ENCODE measurements at places on chromosomes 5 and 9.

- DNase-seq = no peak
These were observed 130.9 kb downstream of the SUSD1 start for GRCh38 chr9:112044186-112044585.

GRCh38 chr5:138371454-138371853, 19.0 kb downstream of the KDM3B start:
- no peak for DNase-seq

GRCh38 chr5:126793097-126793496, 16.2 kb downstream of the LMNB1 start:
- no peak for DNase-seq

GRCh38 chr9:27528886-27529315, 713 bp downstream of the MOB3B start:
- peak; percentile 79 for DNase-seq

- DNase-seq = no peak
These were observed 101.9 kb downstream of the ADAMTS2 start for GRCh38 chr5:179243333-179243732.

DNA sequence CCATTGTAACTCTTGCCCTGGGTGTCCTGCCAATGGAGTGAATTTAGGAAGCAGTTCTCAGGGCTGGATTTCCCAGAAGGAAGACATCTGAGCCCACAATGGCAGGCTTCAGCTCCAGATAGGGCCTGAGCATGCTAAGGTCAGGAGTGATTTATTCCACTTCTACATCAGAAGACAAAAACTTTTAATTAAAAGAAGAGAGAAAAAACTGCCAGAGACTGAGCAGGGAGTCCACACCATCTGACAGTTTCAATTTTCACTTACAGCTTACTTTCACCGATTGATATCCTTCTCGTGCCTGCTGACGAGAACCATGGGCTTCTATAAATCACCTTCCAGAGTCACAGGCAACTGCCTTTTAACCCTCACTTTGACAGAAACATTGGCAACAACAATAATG, 228.3 kb upstream of the BRINP1 start:
- DNase-seq = no peak

DNA sequence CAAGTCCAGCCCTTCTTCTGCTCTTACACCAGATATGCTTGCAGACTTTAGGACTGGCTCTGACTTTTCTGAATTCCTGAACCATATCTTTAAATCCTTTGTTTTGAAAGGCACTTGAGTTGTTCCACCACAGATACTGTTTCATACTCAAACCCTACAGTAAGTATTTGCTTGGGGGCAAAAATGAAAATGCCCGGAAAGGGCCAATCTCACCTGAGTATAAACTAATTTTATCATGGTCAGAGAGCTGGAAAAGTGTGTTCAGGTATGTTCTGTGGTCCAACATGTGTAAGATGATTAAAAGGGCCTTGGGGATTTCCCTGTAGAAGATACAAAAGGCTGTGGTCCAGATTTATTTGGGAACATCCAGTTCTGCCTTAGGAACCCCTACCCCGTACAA, 225.2 kb downstream of the MAN2A1 start:
- DNase-seq = no peak

- no peak for DNase-seq
These were observed 110.7 kb downstream of the OLFM1 start for GRCh38 chr9:135198144-135198543.

DNA sequence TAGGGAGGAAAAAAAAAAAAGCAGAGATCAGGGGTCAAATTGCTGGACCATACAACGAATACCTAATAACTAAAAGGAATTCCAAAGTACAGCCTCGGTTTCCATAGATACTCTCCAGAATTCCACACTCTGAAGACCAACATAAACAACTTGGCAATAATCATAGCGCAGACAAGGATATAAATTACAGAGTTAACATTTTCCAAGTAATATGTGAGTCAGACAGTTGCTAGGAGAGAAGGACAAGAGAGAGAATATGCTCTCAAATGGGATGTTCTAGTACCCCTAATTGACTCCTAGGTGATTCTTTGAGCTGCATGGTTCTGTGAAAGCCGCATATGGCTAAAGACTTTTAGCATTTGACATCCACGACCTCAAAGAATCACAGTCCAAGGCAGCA, 165.2 kb downstream of the FRMD3 start:
- no peak for DNase-seq

- DNase-seq = no peak
These were observed 2.9 kb downstream of the PLCXD3 start for GRCh38 chr5:41507501-41507900.

DNA sequence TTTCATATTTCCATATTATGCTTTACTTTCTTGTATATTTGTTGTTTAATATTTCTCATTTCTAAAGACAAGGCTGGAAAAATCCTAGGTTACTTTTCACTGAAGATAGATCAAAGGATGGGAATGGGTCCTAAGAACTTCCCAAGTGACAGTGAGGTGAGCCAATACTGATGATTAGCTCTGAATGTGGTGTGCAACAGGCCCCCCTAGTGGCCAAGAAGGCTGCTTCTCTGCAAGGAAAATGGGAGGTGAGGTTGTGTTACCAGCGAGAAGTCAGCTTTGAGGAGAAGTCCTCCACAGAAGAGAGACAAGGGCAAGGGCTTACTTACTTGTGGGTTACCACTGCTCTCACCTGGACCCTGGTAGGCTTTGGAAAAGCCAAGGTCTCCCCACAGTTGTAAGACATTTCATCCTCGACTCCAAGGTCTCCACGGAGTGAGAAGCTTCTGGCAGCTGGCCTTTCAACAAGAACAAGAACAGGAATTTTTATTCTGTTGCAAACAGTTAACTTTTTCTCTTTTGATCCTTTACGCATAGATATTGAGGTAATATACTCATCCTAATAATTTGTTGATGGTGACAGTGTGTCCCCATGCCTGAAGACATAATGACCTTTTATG, 69.9 kb downstream of the MAMDC2 start:
- peak; percentile 54 for DNase-seq

DNA sequence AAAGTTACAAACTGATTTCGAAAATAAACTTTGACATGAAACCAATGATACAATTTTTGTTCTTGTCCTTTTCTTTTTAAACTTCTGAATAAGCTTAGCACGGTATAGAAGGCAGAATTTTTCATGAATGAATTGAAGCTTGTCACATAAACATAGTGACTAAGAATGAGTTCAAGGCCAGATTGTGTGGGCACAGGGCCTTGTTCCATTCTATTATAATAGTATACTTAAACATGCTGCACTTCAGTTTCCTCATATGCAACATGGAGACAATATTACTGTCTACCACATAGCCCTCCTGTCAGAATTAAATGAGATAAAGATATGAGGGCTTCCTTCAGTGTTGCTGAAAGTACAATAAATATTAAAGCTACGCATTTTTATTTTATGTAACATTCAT, 204.2 kb upstream of the HAPLN1 start:
- DNase-seq = no peak

DNA sequence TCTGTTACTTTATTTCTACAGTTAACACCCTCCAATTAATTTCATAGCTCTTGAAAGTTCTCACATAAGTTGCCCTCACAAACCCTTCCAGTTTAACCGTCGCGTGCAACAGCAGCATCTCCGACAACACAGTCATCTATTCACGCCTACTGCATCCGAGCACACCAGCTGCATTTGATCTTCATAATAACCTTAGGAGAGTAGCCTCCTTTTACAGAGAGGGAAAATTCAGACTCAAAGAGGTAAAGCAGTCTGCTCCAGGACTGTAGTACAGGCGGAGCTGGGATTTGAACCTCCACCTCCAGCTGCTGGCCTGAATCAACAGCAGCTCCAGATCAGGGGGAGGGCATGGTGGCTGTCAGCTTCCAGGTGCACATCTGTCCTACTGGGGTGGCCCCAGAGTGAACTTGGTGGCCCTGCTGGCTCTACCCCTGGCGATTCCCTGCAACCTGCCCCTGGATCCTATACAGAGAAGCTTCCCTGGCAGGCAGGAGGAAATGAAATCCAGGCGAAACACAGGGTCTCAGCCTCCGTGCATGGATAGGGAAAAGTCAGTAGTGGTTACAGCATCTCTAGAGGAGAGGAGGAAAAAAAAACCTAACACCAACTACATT, 71.6 kb upstream of the UNC5A start:
- no peak for DNase-seq

- no peak for DNase-seq
These were observed 12.1 kb downstream of the CDHR2 start for GRCh38 chr5:176561259-176561658.

DNA sequence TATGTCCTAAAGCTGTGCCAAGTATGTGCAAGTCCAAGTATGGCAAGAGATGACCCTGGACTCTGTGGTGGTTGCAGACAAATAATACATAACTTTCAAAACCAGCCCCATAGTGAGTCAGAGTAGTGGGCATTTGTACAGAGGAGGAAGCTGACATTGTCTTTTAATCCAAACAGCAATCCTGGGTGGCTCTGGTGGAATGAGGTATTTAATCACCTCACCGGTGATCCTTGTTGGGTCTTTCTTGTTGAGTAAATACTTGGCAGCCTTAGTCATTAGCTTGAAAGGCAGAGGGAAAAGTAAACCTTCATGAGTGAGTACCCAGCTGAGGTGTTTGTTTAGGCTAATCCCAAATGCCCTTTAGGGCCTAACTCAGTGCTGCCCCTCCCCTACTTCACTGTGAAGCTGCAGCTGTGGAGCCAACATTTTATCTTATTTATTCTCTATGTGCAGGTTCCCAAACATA, 148.7 kb upstream of the SLC12A2 start:
- no peak for DNase-seq

GRCh38 chr5:126015235-126016181, 407.7 kb upstream of the GRAMD2B start:
- DNase-seq = no peak

- DNase-seq = no peak
These were observed 168.3 kb upstream of the OTULINL start for GRCh38 chr5:14413331-14413750.

DNA sequence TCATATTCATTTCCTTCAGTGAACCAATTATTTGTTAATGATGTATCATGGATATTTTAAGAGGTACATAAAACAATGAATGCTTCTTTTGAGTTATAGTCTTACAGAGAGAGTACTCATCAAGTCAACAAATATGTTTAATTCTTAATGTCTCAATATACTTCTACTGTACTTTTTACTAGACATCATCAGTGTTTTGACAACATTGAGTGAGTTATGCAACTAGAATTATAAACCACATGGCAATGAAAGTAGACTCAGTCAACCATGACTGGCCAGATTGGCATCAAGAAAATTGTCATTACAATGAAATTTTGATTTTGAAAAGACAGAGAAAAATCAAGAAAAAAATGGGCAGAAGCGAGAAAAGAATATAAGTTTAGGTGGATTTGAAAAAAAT, 1248.1 kb upstream of the CDH18 start:
- DNase-seq = no peak

- no peak for DNase-seq
These were observed 335.9 kb downstream of the SEMA5A start for GRCh38 chr5:9209846-9210492.

- no peak for DNase-seq
These were observed 19.9 kb upstream of the SUSD1 start for GRCh38 chr9:112194969-112195431.

GRCh38 chr9:121738968-121739367, 87.5 kb downstream of the DAB2IP start:
- DNase-seq = no peak

- no peak for DNase-seq
These were observed 30.5 kb downstream of the GRIA1 start for GRCh38 chr5:153520952-153521351.

DNA sequence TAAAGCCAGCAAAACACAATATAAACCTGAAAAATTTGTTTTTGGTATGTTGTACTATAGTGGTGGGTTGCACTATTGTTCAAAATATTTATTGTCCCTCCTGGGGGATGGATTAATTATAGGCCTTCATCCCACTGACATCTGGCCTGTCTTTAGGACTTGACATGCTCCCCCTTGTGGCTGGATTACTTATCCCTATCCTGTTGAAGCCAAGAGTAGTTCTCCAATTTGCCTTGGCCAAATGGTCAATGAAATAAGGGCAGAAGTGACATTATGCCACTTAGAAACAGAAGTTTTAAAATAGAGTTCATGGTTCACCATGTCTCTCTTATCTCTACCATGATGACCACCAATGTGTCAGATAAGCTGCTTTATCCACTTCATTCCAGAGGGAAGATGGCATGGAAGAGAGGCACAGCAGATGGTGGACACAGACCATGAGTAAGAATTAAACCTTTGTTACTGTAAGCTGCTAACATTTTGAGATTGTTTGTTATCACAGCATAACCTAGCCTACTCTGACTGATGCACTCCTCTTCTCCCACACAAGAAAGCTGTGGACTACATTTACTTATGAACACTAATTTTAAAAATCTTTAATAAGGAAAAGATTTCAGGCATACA, 29.2 kb upstream of the ARHGEF28 start:
- DNase-seq = no peak

DNA sequence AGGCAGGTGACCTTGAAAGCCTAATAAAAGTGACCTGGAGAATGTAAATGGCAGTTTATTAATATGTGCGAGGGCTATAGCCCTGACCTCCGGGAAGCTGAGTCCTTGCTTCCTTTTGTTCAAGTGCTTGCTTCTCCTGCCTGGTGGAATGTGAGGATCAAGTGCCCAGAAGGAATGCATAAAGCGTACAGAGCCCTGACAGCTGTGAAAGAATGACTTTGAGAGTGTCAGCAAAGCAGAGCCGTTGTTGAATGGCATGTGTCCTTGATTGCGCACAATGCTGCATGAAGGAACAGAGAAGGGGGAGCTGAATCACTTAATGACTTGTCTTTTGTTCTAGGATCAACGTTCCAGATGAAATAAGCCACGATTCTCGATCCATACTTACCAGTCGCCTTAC, 133.0 kb downstream of the SLF1 start:
- no peak for DNase-seq

GRCh38 chr5:118353970-118354369, 634.4 kb downstream of the DTWD2 start:
- DNase-seq = no peak

DNA sequence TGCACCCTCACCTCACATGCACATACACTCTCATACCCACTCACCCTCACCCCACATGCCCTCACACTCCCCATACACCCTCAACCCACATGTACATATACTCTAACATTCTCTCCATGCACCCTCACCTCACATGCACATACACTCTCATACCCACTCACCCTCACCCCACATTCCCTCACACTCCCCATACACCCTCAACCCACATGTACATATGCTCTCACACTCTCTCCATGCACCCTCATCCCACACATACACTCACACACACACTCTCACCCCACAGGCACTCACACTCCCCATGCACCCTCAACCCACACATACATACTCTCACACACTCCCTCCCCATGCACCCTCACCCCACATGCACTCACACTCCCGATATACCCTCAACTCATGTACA, 550.2 kb upstream of the DAP start:
- no peak for DNase-seq
